ENCODE measurements at places on chromosomes 2 and 18. TPM values are rescaled to one million over a fixed set of nuclear protein-coding genes. Genes with fewer than 3 reads are reported as not detected.

Gene CHRNG
- not detected for polyA plus RNA-seq

Gene ADD2
- polyA plus RNA-seq = 5.4 TPM

Gene C2orf66
- polyA plus RNA-seq = not detected

Gene G6PC2
- polyA plus RNA-seq = not detected

Gene ALKAL2
- polyA plus RNA-seq = not detected

Gene NEB
- 2.4 TPM for polyA plus RNA-seq

Gene GALM
- 1.4 TPM for polyA plus RNA-seq
